ENCODE measurements at places on chromosomes 2 and 18. TPM values are rescaled to one million over a fixed set of nuclear protein-coding genes. Genes with fewer than 3 reads are reported as not detected.

Gene REG1B
- total RNA-seq = not detected

Gene ADD2
- total RNA-seq = 2.0 TPM

Gene EFHD1
- total RNA-seq = 24.3 TPM

Gene IL36B
- not detected for total RNA-seq

Gene GAL3ST2
- total RNA-seq = not detected

Gene UGT1A10
- total RNA-seq = not detected

Gene TWIST2
- 1.9 TPM for total RNA-seq

GRCh38 chr2:42110641-42111322 lies 58.4 kb upstream of the EML4 start:
- no peak for DNase-seq

- DNase-seq = no peak
Observed at GRCh38 chr18:35141567-35142274, 99.1 kb upstream of the ZNF397 start.

DNA sequence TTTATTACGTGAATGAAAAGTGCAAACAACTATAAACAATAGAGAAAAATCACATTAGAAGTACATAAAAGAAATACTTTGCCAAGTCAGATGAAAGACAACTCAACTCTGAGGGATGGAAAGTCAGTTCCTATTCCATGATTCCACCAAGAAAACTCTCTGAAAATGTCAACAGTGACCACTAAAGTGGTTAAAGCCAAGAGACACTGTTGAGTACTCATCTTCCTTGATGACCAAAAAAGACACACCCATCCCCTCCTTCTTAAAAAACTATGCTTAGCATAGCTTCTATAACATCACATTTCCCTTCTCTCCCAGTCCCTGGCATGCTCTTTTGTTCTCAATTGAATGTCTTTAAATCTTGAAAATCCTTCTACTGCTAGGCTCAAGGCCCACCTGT lies 160.0 kb downstream of the TCF4 start:
- no peak for DNase-seq

DNA sequence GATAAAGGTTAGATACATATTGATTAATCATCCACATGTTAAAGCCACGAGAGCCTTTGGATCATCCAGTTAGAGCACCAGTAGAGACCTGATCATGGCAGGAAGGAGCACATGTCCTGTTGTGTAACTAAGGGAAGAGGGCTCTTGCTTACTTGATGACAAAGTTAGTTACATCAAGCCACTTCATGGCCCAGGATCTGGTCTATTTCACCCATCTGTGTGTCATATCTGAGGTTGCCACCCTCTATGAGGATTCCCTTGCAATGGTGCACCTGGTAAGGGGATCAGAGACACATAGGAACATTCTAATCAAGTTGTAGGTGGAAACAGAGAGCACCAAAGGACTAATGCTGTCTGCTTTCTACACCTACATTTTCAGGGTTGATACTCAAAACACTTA lies 6.7 kb downstream of the ANKAR start:
- DNase-seq = no peak

DNA sequence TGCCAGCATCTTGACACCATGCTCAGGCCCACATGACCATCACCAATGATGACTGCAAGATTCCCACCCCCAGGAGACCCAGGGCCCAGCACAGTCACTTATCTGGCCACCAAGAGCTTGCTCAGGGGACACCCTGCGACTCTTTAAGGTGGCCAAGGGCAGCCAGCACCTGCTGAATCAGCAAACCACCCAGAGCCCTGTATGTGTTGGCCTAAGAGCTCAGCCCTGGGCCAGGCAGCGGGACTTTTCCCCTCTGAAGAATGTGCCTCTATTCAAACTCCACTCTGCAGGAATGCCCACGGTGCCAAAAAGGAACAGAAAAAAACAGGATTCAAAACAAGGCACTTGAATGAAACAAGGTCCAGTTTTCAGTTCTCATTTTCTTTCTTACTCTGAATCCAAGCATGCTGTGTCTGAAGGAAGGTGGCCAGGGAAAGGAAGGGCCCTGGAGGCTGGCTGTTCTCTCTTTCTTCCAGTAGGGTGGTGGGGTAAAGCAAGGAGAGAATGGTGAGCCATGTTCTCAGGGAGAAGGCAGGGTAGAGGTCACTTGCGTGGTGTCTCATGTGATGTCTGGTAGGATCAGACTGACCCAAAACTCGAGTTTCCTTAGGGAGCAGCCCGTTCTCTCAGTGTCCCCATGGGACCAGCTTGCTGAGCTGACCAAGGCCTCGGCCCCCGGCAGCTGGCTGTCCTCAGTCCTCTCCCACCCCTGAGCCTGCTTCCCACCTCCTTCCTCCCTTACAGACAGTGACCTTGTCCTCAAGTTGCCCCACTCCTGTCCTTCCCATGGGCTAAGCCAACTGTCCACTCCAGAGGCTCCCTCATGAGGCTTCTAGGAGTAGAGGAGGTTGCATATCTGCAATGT lies 150.0 kb downstream of the RNF152 start:
- DNase-seq = peak; percentile 73

GRCh38 chr2:199956062-199956380 lies 639 bp downstream of the MAIP1 start:
- no peak for DNase-seq

GRCh38 chr2:118047380-118047826 lies 33.5 kb upstream of the CCDC93 start:
- no peak for DNase-seq

DNA sequence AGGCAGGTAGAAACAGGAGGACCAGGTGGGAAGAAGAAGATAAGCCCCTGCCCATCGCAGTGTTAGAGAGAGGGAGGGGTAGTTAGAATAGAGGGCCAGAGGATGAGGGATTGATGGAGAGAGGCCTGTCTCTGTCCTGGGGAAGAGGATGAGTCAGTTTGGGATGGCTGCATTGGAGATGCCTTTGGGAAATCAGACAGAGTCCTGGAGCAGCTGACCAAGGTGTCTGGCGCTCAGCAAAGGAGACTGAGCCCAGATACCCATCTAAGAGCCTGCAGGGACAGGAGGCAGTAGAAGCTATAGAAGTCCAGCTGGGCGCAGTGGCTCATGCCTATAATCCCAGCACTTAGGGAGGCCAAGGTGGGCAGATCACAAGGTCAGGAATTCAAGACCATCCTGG lies 177.8 kb upstream of the HAAO start:
- no peak for DNase-seq

DNA sequence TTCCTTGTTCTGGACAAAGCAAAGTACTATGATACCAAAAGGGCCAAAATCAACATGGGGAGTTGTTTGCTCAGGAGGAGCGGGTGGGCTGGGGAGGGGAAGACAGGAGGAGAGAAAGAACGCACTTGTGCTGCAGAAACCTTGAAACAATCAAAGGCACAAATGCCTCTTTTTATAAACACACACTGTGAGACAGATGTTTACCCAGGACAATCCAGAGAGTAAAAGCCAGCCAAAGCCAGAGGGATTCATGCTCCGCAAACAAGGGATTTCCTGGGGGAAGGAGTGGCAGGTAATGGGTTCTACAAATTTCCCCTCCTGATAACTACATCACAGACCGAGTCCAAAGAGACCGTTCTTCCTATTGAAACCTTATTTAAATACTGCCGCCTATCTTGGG lies 323.5 kb upstream of the SKOR2 start:
- DNase-seq = no peak

- DNase-seq = no peak
Observed at GRCh38 chr18:79195716-79196683, 126.8 kb downstream of the ATP9B start.

DNA sequence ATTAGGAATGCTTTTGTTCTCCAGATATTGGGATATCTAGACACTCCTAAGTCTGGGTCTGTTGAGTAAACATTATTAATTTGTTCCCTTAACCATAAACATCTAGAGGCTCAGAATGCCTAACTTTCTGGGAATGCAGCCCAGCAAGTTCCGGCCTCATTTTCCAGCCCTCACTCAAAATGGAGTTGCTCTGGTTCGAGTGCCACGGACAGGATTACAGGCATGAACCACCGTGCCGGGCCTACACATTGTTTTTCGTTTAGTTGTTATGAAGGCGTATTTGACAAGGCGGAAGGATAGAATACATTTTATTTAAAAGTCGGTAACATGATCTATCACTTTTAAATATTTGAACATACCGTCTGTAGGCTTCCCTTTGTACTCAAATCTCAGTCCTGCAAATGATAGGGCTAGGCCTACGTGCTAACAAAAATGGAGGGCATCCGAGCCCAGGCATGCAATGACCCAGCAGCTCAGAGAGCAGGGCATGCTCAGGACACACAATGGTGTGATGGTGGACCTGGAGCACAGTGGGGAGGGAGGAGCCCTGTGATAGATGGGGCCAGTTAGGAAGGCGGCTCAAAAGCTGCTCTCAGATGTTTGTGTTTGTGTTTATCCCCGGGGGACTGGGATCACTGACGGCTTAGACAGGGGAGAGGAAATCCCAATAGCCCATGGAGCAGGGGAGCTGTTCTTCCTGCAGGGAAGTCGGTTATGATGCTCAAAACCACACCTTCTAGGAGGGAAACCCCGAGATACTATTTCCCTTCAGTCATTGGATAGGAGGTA lies 2.9 kb upstream of the SCYGR1 start:
- no peak for DNase-seq

- no peak for DNase-seq
Observed at GRCh38 chr2:45889620-45890370, 238.3 kb downstream of the PRKCE start.

- peak; percentile 26 for DNase-seq
Observed at GRCh38 chr2:71561441-71562267, 108.3 kb downstream of the DYSF start.

DNA sequence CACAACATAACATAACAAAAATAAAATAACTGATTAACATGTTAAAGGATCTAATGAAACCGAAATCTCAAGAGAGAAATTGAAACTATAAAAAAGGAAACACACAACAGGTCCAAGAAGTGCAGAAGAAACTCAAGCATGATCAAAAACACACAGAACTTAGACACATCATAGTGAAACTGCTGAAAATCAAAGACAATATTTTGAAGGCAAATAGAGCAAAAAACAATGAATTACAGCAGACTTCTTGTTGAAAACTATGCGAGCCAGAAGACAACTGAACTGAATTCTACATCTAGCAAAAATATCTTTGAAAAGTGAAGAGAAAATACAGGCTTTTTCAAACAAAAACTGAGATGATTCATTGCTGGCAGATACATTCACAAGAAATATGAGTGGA lies 61.3 kb downstream of the UGP2 start:
- no peak for DNase-seq

DNA sequence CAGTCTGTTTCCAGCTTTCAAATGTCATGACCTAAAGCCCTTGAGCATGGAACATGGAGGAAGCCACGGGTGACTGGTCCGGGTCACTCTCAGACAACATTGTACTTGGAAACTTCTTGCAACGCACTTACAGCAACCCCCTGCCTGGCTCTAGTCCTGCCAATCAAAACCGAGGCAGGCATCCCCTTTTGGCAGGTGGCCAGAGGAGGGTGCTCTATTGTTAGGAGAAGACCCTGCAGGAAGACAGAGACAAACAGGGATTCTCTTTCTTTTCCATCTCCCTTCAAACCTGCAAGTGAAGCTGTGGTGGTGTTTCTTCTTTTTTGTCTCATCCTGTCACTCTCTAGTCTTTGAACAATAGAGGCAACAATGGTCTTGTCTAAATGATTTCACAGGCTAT lies 667.2 kb downstream of the ZEB2 start:
- DNase-seq = no peak

DNA sequence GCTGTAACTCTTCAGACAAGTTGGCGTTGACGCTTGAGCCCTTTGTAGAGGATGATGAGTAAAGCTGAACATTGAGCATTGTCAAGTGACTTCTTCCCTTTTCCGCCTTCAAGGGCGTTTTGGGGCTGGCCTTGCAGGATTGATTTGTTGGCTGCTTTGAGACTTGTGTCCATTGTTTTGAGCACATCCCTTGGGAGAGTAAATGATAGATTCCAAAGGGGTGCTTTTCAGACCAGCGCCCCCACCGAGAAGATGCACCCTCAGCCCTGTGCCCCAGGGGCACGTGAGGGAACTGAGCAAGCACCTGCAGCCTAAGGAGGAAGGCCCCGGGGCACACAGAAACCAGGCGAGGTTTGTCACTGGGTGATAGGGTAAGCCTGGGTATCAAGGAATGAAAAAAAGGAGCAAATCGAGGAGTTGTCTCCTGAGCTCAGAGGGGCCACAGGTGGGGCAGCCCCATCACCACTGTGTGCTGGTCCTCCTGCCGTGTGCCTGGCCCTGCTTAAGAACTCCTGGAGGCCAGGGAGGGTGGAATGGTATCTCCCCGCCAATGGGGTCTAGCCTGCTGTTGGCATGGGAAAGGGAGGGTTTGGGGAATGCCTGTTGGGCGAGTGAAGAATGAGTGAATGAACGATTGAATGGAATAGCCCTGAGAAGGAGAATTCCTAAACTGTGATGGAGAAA lies 64.0 kb downstream of the RAB31 start:
- DNase-seq = no peak

- DNase-seq = no peak
Observed at GRCh38 chr2:113084249-113085000, 16.7 kb downstream of the IL1F10 start.

DNA sequence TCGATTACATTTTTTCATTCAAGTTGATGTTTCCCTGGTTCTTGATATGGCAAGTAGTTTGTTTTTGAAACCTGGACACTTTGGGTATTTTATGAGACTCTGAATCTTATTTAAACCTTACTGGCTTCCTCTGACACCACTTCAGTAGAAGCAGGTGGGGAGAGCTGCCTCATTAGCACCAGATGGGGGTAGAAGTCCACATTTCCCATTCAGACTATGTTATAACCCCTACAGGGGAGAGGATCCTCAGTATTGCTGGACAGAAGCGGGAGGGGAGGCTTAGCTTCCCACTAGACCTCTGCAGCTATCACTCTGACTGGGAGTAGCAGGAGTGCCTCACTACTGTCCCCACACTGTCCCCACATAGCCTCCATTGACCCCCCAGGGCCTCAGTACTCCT lies 145.3 kb upstream of the SLC35G4 start:
- no peak for DNase-seq

DNA sequence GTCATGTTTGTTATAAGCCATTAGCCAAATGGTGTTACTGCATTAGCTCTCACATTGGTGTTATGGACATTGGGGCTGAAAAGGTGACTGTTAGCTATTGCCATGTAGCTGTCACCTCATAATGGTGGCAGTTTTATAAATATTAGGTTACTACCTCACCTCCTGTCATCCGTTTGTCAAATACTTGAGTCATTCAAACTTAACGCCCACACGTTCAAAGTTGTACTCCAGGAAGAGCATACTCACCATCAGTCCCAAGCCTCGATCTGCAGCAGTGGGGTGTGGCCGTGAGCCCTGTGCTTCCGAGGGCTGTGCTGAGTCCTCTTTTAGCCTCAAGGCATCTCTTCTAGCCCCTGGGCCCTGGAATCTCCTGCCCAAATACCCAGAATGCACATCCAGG lies 87.3 kb downstream of the PDK1 start:
- no peak for DNase-seq

DNA sequence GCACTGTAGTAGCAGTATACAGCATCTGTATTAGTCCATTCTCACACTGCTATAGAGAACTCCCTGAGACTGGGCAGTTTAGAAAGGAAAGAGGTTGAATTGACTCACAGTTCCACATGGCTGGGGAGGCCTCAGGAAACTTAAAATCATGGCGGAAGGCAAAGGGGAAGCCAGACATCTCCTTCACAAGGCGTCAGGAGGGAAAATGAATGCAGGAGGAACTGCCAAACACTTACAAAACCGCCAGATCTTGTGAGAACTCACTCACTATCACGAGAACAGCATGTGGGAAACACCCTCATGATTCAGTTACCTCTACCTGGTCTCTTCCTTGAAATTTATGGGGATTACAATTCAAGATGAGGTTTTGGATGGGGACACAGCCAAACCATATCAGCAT lies 25.4 kb downstream of the MAP4K4 start:
- no peak for DNase-seq

Measured in Right ventricle myocardium superior (tissue), 1 donor.